ENCODE measurements at places on chromosomes 7 and 10.

DNA sequence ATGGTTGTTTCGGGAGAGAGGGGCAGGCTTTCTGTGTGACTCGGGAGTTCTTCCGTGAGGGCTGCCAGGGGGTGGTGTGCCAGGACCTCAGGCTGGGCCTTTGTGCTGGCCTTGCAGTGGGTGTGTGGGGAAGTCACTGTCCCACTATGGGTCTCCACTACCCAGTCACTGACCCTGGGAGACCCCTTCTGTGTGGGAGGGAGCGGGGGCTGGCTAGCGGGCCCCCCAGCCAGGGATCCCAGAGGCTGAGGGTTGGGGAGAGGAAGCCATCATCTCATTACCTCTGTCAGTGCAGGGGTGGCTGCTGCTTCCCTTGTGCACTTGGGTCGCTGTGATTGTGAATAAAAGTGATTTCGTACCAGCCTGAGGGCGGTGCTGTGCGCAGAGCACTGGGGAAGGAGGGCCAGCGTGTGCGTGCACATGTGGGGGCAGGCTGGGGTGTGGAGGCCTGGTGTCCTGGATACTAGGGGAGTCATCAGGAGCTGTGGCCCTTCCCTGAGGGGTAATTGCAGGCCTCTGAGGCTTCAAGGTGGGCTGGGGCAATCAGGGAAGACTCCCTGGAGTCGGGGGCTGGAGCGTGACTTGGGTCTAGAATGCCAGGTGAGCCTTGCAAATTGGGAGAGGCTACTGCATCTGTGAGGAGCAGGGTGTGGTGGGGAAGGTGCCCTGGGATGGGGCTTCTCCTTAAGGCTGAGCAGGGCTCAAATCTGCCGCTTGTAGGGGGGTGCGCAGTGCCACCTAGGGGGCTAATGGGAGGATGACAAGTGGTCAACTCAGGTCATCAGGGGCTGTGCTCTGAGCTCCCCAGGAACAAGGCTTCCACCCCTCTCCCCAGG is 98.9 kb downstream of the NEURL1 start:
- DNase-seq, result peak; percentile 38

DNA sequence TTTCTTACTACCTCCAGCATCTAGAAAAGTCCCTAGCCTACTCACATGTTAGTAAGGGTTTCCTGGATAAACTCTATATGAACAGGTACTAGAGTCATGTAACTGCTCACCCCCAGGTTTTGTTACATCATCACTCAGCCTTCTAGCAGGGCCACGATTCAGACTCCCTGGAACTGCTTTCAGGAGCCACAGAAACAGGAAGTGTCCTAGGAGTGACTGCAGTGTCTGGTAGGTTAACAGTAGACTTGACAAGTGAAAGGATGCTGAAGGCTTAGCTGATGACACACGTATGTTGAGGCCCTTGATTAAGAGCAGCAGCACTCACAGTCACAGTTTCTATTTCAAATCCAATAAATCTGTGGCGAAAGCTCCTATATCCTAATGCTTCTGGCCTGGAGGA is 101.2 kb downstream of the DNMBP start:
- DNase-seq, result peak; percentile 36

DNA sequence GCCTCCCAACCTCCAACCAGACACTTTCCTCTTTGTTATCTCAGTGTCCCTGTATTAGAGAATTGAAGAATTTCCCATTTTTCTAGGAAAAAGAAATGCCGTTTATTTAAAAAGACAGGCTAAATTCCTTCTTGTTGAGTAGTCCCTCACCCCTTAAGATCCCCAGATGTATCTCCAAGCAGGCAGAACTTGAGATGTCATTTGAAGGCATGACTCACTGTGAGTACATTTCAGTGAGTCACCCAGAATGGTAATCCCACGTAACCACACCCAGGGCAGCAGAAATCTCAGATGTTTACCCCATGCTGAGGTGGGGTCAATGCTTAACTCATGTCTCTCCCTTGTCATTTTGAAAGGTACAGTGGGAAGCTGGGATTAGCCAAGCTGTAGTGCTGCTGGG is 4.4 kb downstream of the ZNF655 start:
- peak; percentile 100 for DNase-seq

DNA sequence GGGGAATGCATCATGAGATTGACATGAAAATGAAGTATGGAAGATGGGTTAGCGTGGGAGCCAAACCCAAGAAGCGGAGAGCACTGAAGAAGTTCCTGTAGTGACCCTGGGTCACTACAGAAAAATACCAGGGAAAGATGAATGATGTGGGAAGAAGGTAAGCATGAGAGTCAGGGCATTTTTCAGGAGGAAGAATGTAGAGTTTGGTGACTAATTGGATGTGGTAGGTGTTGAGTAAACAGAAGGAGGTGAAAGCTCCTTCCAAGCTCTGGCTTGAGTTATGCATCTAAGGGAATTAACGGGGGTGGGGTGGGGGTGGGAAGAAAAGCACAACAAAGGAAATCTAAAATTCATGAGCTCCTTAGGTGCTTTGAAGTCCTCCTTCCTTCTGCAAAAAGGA is 238.1 kb upstream of the AOAH start:
- DNase-seq, result no peak

DNA sequence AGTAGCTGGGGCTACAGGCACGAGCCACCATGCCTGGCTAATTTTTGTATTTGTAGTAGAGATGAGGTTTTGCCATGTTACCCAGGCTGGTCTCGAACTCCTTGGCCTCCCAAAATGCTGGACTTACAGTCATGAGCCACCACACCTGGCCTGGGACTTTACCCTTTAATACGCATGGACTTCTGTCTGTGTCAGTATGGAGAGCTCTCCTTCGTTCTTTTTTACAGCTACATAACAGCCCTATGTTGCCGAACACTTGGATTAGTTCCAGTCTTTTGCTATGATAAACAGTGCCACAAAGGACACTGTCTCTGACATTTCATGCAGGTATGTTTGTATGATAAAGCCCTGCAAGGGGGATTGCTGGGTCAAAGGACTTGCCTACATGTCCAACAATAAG is 10.9 kb upstream of the OAT start:
- no peak for DNase-seq

DNA sequence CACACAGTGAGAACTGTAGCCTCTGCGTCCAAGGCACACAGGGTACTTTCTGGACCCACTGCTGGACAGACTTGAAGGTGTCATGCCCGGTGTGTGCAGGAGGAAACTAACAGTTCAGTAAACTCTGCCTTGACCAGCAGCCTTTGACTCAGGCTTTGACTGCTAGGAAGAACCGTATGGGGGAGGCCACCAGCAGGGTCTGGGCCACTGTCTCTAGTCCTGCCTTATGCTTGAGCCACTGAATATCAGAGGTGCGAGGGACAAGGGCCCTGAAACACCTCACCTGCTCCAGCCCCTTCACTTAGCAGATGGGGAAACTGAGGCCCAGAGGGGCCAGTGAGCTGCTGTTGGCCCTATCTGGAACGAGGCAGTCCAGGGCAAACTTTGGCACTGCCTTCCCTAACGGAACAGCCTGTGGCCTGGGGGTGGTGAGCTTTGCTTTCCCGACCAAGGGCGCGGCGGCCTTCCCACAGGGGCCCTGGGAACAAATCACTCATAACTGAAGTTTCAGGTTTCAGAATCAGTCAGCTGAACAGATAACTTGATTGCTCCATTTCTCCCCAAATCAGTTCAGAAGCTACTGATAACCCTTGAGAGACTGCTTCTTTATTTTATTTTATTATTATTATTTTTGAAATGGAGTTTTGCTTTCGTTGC is 130.0 kb downstream of the FAM53B start:
- DNase-seq, result no peak

DNA sequence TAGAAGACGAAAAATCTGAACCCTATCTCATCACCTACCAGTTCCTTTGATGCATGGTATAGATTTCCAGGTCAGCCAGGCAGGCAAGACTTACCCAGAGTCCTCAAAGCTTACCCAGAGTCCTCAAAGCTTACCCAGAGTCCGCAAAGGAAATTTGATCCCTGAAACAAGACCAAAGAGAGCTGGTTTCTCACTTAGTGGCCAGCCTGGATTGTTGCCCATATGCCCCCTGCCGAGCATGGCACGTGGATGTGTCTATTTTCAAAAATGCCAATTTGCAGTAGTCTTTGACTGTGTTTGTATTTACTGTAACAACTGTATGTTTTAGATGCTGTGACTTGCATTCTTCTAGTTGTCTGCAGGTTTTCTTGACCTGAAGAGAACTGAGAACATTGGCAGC is 120.2 kb upstream of the STARD3NL start:
- no peak for DNase-seq

DNA sequence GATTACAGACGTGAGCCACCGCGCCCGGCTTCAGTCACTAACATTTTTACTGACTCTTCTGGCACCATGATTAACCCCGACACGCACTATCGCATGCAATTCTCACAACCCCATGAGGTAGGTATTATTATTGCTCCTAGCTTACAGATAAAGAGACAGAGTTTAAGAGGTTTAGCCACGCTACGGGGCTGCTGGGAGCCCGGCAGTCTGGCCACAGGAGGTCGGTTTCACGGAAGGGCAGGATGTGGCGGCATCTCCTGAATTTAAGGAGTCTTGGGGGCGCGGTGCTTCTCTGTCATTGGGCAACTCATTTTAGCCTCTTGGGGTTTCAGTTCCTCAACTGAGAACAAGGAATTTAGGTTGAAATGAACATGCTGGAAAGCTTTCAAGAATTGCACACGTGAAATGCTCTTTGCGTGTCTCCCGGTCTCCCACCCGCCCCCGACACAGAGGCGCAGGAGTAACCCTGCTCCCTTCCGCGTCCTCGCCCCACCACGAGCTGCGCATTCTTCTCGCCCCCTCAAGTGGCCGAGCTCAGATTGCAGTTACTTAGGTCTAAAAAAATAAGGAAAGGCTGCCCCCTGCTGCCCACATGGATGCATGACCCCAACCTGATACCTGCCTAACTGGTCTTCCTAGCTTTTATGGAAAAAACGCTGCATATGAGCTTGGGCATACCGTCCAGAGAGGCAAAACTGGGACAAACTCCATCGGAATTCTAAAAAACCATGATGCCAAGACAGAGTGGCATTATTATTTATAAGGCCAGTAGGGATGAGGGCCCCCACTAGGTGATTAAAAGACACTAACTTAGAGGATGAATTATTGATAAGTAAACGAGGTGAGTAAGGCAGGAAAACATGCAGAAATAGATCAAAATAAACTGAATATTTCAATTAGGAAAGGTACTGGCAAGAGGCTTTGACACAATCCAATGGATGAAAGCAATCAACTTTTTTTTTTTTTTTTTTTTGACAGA is 12.4 kb downstream of the PRSS2 start:
- DNase-seq, result peak; percentile 89

- DNase-seq, result no peak
These were observed 9.1 kb upstream of the PAX2 start for GRCh38 chr10:100736144-100736808.

- DNase-seq, result no peak
These were observed 121.8 kb downstream of the INHBA start for GRCh38 chr7:41581041-41581440.

GRCh38 chr10:97464226-97464625 is 18.3 kb downstream of the ZDHHC16 start:
- DNase-seq, result no peak

DNA sequence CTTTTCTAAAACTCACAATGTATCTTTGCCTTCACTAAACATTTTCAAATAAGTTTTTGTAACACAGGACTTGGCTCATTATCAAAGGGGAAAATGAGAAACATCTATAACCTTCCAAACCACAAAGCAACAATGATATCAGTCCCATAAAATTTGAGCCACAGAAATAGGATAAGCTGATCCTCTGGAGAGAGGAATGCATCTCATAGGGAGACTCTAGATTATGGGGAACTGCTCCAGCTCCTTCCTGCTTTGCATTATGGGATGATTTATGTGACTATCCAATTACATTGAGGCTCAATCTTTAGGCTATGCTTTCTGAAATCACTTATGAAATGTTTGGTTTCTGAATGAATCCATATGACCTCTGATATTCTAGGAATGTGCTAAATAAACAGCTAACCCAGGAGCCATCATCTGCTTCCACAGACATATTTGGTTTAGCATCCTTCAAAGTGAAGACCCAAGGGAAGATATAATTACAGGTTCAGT is 70.4 kb downstream of the CUBN start:
- peak; percentile 95 for DNase-seq

GRCh38 chr7:30979027-30979426 is 15.3 kb downstream of the GHRHR start:
- DNase-seq, result no peak

GRCh38 chr10:28467615-28468014 is 65.3 kb upstream of the WAC start:
- no peak for DNase-seq

DNA sequence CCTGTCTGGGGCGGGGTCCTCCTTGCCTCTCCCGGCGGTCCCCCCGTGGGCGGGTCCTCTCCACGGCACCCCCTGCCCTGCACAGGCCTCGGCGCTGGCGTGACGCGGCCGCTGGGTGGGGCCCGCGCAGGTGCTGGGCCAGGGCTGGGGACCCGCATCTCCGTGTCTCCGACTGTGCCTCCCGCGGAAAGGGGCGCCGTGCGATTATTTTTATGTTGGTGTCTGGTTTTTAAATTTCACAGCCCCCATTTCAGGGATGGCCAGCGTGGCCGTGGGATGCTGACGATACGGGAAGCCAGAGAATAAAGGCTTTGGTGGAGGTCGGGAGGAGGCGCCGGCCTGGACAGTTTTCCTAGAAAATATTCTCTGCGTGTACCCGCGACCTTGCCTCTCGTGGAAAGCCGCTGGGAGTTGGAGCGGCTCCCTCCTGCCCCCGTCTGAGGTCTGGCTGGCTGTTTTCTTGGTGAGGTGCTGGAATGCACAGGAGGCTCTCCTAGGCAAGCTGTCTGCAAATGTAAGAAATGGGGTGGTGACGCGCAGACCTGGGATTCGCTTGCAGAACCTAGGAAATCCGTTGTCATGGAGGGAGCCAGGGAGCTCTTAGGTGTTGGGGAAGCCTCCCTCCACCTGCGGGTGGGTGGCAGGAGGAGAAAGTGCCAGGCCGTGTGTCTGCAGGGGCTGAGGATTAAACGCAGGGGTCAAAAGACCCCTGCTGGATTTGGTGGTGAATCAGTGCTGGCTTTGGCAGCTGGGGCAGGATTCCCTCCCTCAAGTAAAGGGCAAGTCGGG is 28.7 kb upstream of the JAKMIP3 start:
- no peak for DNase-seq

- DNase-seq, result peak; percentile 10
These were observed 24.2 kb downstream of the MGMT start for GRCh38 chr10:129491123-129491734.

- no peak for DNase-seq
These were observed 16.8 kb upstream of the CCDC172 start for GRCh38 chr10:116307455-116307854.

GRCh38 chr7:35869810-35870209 is 69.0 kb downstream of the SEPTIN7 start:
- peak; percentile 74 for DNase-seq

DNA sequence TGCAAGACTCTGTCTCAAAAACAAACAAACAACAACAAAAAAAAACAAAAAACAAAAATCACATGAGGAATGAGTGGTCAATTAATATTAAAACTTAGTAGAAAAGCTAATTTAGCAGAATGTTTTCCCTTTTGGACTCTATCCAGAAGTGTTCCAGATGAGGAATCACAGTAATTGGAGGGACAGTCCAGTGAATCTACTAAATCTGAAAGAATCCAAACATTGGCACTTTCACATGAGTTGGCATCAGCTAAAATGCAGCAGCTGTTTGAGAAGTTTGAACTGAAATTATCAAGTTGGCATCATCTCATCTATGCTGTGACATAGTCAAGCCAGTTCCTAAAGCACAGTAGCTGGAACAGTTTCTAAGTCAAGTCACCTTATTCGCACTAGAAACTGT is 367.8 kb downstream of the PPP1R3A start:
- DNase-seq, result no peak

- no peak for DNase-seq
These were observed 7.5 kb downstream of the EPDR1 start for GRCh38 chr7:37927773-37928444.

Data from IMR-90 (cell line).